Activated T-cell treated with anti-CD3 and anti-CD28 coated beads, Interleukin-2, amount 50 U/mL, for 72 hours (primary cell): ENCODE measurements at places on chromosomes 4 and X. TPM values are rescaled to one million over a fixed set of nuclear protein-coding genes. Genes with fewer than 3 reads are reported as not detected.

GRCh38 chrX:48997865-48998264 is 4.2 kb downstream of the GRIPAP1 start:
- peak overlapping the region; percentile 8 for H3K4me3 ChIP-seq
- peaks cover 25% of the 10 kb centered on the region for H3K36me3 ChIP-seq
- H3K4me1 ChIP-seq: peaks cover 38% of the 10 kb centered on the region
- H3K27ac ChIP-seq: peak overlapping the region; percentile 43
- DNase-seq: no peak

GRCh38 chr4:156870131-156870530 is 101.5 kb downstream of the PDGFC start:
- H3K4me1 ChIP-seq: no peaks in the 10 kb centered on the region
- H3K27ac ChIP-seq: no peak overlapping the region
- DNase-seq: no peak
- no peaks in the 10 kb centered on the region for H3K27me3 ChIP-seq

GRCh38 chr4:53234111-53234510 is 131.8 kb downstream of the SCFD2 start:
- no peaks in the 10 kb centered on the region for H3K27me3 ChIP-seq
- H3K4me1 ChIP-seq: no peaks in the 10 kb centered on the region
- H3K27ac ChIP-seq: no peak overlapping the region
- DNase-seq: no peak

DNA sequence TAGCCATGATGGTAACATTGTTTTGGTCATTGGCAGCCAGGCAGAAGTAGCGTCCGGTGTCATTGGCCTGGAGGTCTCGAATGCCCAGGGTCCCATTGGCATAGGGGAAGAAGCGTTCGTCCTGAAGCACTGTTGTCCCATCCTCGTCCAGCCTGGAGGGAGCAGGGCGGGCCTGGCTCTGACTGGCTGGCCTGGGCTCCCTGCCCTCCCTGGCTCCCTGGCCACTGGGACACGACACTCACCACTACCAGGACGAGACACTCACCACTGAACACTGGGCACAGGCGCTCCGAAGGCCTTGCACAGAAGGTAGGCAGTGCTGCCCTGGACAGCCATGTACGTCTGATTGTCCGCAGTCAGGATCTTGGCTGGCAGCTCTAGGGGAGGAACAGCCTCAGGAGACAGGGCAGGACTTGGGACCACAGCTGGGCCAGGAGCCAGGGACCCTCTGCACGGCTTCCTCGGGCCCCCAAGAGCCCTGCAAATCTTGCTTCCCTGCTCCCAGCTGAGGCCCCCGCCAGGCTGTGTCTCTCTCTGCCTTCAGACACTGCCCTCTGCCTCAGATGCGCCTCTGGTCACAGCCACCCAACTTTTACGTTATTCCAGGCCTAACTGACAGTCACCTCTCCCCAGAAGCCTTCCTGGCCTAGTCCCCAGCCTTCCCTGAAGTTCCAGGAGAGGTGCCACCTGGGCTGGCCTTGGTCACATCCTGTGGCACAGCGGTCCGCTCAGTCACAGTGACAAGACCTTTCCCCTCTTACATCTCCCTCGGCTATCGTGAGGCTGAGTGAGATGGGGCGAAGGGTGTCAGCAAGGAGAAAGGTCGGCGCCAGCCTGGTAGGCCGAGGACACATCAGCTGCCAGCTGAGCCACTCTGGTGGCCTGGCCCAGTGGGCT is 17.1 kb downstream of the L1CAM start:
- H3K27me3 ChIP-seq: peaks cover 11% of the 10 kb centered on the region
- no peaks in the 10 kb centered on the region for H3K36me3 ChIP-seq
- no peak overlapping the region for H3K27ac ChIP-seq

- no peak overlapping the region for H3K27ac ChIP-seq
- H3K4me1 ChIP-seq: no peaks in the 10 kb centered on the region
- H3K27me3 ChIP-seq: peaks cover 10% of the 10 kb centered on the region
- no peaks in the 10 kb centered on the region for H3K36me3 ChIP-seq
- no peak overlapping the region for H3K4me3 ChIP-seq
- DNase-seq: no peak
Measured at GRCh38 chr4:16315456-16315855, 89.2 kb upstream of the TAPT1 start.

DNAAF6 gene
- not detected for total RNA-seq

NEUROG2 gene
- 0.23 TPM for total RNA-seq

SERTM2 gene
- total RNA-seq: not detected

RASSF6 gene
- total RNA-seq: 0.07 TPM

RHOH gene
- 182 TPM for total RNA-seq

VCX3B gene
- not detected for total RNA-seq

F8A2 gene
- not detected for total RNA-seq
